ENCODE measurements at places on chromosomes 4 and X. TPM values are rescaled to one million over a fixed set of nuclear protein-coding genes. Genes with fewer than 3 reads are reported as not detected.

The GAGE12E gene
- not detected for total RNA-seq

DNA sequence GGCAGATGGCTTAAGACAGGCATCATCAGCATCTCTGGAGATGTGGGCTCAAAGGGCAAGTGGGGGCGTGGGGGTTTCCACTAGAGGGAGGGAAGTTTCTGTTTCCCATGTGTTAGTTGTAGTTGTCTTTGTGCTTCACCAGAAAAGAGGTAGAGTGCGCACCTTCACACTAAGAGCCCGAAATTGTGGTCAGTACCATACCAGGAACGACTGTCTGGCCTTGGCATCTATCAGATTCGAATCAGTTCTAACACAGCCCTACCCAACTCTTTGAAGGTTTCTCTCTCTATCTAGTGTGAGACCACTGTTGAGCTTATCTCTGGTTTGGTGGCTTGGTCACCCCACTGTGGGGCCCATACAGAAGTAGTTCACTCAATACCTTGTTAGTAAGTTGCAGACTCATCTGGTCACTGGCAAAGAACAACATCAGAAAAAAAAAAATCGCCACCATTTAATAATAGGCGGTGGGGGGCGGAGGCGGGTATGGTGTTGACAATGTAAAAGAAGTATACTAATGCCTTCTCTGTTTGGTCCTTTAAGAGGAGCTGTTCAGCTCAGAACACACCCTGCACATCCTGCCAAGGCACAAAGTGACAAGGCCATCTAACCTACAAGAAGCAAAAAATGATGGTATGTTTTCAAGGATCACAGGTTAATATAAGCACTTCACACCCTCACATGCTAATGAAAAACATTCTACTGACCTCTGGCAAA, 71.1 kb downstream of the NYX start:
- DNase-seq = no peak

DNA sequence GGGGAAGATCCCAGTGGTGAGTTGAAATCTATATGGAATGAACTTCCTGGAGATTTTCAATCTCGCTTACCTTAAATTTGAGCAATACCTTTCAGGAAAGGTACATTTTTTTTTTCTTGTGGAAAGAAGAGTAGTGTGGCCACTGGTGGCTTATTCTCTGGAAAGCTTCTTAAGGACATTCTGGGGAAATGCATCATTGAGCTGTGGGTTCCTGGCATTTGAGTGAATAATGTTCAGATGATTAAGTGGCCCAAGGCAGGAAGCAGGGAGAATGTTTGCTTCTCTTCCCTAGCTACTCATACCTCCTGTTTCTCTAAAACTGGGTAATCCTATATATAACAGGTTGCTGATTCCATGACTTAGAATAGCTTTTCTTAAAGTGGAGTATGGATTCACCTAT, 31.8 kb downstream of the STAG2 start:
- no peak for DNase-seq

The AFAP1 gene
- total RNA-seq = 40.5 TPM

DNA sequence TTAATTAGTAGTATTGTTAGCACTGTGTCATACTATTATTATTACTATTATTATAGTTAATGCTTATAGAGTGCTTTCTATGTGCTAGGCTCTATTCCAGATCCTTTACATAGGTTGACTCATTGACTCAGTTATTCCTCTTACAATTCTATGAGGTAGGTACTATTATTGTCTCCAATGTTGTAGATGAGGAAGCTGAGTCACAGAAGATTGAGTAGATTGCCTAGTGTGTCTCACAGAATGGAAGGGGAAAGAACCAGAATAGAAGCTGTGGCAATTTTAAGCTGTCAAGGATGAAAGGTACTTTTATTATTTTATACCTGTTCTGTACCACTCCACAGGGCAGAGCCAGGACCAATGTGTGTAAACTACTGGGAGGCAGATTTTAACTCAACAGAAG, 1.9 kb upstream of the TCEAL1 start:
- DNase-seq = no peak

- DNase-seq = no peak
These were observed 2268.3 kb downstream of the ARAP2 start for GRCh38 chr4:33975995-33976394.

The SPARCL1 gene
- 1,343 TPM for total RNA-seq

DNA sequence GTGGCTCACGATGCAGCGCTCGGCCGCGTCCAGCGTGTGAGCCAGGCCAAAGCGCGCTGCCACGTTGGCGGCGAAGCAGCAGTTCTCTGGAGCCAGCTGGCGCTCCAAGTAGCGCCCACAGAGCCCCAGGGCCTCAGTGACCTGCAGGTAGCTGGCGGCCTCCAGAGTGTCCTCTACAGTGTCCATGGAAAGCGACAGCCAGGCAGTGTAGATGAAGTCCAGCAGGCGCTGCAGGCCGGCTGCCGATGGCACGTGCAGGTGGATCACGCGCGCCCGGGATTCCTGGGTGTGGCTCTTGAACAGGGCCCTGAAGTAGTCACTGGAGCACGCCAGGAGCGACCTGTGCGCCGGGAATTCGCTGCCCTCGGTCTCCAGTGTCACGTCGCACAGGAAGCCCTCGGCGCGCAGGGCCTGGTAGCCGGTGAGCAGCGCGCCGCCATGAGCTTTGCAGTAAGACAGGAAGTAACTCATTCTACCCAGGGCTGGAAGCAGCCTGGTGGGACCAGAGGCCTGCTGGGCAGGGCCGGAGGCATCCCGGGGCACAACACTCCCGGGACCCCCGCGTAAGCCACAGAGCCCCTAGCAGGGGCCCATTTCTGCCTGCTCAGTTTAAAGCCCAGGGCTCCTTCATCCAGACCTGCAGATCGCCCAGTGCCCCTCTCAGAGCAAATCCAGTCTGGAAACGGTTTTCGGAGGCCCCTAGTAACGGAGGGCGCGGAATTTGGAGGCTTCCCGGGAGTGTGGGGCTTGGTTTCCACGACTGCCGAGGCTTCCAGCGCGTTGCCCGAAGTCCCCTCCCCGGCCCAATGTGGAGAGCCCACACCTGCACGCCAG, 595 bp downstream of the KLHL34 start:
- DNase-seq = peak; percentile 38

- DNase-seq = no peak
These were observed 393.4 kb downstream of the MID1IP1 start for GRCh38 chrX:39194673-39195072.

DNA sequence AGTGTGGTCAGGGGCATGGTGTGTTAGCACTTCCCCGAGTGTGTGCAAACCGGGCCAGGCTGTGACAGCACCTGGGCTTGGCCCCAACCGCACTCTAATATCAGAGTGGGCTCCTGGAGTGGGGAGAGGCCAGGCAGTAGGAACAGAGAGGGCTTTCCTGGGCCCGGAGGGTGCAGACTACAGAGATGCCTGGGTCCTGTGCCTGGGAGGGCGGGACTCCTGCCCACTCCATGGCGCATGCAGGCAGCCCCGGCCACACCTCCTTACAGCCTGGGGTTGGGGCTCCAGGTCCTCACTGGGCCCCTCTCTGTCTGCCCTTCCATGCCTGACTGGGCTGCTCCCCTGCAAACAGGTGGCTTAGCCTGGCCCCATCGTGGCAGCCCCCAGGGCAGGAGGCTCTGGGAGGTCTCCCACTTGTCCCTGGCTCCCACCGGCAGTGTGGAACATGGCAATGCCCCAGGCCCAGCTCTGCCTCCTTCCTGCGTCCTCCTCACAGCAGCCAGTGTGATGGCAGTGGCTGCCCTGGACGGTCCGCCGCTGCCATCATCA, 60.4 kb downstream of the AGA start:
- no peak for DNase-seq

- no peak for DNase-seq
These were observed 434.7 kb downstream of the PACRGL start for GRCh38 chr4:21134994-21135393.

- no peak for DNase-seq
These were observed 4.6 kb upstream of the TLR2 start for GRCh38 chr4:153679486-153679885.

- no peak for DNase-seq
These were observed 49.0 kb upstream of the CXorf51A start for GRCh38 chrX:146863566-146863965.

DNA sequence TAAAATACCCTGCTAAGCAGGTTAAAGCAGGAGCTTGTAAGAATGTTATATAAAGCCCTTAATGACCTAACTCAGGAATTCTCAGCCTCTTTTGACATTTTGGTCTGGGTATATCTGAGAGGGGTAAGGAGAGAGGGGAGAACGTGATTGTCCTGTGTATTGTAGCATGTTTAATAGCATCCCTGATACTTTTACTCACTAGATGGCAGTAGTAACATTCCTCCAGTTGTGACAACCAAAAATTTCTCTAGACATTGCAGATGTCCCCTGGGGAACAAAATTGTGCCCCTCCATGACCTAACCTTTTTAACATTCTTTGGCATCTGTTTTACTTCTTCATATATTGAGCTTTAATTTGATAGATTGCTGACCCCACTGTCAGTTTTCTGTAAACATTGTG, 17.9 kb downstream of the SMARCA5 start:
- no peak for DNase-seq

- no peak for DNase-seq
These were observed 25.6 kb upstream of the MBTPS2 start for GRCh38 chrX:21813612-21814368.

- no peak for DNase-seq
These were observed 197.0 kb upstream of the SLITRK2 start for GRCh38 chrX:145620666-145621065.

GRCh38 chr4:137656661-137657060, 124.4 kb upstream of the PCDH18 start:
- no peak for DNase-seq

The APLN gene
- 11.0 TPM for total RNA-seq

GRCh38 chr4:960636-961350, 12.6 kb downstream of the DGKQ start:
- peak; percentile 61 for DNase-seq

DNA sequence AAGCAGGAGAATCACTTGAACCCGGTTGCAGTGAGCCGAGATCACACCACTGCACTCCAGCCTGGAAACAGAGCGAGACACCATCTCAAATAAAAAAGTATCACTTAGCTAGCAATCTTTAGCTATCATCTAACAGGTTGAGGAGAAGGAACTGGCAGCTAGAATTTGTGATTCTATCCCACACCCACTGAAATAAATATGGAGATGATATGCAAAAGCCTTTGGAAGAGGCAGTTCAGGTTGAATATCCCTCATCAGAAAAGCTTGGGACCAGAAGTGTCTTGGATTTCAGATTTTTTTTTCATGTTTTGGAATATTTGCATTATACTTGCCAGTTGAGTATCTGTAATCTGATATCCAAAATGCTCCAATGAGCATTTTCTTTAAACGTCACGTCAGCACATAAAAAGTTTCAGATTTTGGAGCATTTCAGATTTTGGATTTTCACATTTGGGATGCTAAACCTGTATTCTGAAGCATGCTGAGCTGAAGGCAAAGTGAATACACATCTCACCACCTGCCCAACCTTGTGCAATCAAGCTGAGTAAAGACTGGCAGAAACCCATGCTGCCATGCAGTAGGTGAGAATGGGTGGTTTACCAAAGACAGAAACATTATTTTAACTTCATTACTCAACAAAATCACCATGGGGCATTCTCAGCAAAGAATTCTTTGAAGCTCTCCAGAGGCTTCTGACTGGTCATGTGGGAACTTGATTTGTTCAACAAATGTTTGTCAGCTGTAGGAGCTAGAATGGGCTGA, 159.3 kb downstream of the SH3KBP1 start:
- no peak for DNase-seq
